ENCODE measurements at places on chromosomes 13 and 19. TPM values are rescaled to one million over a fixed set of nuclear protein-coding genes. Genes with fewer than 3 reads are reported as not detected.

GRCh38 chr13:47437406-47437805 lies 540.6 kb upstream of the HTR2A start:
- DNase-seq: no peak

- no peak for DNase-seq
Observed at GRCh38 chr13:105502193-105502592, 1033.3 kb downstream of the EFNB2 start.

DNA sequence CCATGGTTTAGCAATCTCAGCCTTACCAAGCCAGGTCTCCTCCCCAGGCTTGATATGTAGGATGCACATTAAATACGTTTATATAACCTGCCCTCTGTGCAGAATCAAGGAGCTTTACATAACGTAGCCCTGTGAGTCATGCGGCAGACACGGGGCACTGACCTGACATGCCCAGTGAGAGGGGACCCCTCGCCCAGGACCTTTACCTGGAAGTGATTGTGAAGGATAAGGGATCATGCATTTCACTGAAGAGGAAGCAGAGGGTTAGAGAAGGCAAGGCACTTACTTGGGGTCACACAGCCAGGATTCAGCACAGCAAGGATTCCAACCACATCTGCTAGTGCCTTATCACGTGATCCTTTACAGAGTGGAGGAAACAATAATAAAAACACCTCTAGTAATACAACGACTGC lies 18.9 kb upstream of the FOSB start:
- no peak for DNase-seq

DNA sequence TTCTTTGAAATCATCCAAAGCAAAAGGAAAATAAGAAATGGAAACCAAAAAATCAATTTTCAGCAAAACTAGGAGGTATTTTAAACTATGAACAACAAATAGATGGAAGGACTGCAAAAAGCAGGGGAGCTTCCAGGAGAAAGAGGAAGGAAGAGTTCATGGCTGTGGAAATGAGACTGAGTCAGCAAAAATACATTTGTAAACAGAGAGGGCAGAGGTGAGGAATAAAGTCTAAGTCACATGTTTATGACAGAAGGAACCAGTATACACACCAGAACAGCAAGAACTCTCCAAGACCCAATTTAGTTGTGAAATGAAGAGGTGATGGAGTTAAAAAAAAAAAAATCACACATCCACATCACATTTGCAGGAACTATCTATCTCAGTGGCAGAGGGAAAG lies 69.6 kb downstream of the RNASEH2B start:
- no peak for DNase-seq

DNA sequence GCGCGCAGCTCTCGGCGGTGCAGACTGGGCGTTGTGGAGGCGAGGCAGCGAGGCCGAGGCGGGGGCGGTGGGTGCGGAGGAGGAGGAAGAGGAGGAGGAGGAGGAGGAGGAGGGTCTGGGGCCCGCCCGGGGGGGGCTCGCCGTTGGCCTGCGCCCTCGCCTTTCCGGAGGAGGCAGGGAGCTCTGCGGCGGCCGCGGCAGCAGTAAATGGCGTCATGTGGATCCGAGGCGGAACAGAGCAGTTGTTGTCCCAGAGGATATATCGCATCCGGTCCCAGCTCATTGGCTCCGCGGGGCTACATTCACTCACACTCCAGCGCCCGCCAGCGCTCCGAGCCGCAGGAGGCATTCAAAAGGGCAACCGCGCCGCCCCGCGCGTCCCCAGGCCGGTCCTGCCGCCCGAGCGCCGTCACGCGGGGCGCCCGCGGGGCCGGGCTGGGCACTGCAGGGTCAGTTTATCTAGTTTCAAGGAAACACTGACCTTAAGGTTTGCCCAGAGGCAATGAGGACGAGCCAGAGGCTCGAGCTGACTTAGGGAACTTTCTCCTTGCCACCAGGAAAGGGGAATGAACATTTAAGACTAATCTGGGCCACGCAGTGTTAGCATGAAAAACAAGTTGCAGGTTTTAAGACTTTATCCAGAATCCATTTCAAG lies at the start of gene SPRY2:
Gene SPRY2, minus strand, starts transcription at position 26 of the 655 bp plus-strand sequence. CDS start 3,421 bp downstream, outside the sequence.
- DNase-seq: peak; percentile 97

Gene RASL11A
- 11.5 TPM for total RNA-seq

Gene FIZ1
- 21.6 TPM for total RNA-seq

- no peak for DNase-seq
Observed at GRCh38 chr19:55579766-55580621, 654 bp downstream of the ZNF579 start.

GRCh38 chr13:34941436-34941834 lies 635 bp upstream of the NBEA start:
- DNase-seq: no peak

Gene DBP
- total RNA-seq: 11.5 TPM

DNA sequence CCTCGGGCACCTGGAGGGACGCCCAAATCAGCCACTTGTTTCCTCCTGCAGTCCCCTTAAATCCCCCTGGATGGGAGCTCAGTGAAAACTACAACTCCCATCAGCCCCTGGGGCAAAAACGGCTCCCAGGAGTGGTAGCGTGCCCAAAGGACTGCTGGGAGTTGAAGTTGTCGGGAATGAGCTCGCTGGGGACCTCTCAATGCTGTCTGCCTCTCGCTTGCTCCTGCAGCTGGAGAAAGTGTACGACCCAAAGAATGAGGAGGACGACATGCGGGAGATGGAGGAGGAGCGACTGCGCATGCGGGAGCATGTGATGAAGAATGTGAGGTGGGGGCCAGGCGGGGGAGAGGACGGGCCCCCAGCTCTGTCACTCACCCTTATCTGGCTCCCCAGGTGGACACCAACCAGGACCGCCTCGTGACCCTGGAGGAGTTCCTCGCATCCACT lies 14.7 kb upstream of the DHDH start:
- no peak for DNase-seq

GRCh38 chr19:7575434-7576040 lies 20.1 kb upstream of the CAMSAP3 start:
- no peak for DNase-seq

DNA sequence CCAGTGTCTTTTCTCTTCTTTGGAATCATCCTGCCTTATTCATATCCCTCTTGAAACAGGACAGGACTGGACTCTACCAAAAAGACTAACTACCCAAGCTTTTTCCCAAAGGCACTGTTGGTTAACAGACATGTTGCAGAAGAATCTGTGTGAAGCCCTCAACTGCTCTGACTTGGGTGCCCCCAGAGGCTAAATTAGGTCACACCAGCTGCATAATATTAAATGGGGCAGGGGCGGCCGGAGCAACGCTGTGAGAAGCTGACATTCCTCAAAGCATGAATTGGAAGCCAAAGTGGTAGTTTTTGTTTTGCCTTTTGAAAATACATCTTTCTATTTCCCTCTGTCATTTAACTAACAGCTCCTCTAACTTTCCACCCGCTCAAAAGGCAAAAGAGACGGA lies 185.9 kb downstream of the LHFPL6 start:
- DNase-seq: no peak

DNA sequence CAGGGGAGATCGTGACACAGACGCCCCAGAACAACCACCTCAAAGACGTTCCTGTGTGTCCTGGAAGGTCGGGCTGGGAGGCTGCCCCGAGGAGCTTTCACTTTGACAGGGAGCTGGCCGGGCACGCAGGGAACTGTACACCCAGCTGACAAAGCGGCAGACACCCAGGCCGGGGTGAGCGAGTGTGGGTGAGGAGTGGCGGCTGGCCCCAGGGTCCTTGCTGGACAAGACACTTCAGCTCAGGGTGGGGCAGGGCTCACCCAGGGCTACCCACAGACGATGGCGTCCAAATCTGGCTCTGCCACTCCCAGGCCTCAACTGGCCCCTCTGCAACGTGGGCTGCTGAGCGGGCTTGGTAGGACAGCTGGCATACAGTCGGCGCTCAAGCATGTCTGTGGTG lies 2.0 kb downstream of the FGF22 start:
- DNase-seq: peak; percentile 76

- no peak for DNase-seq
Observed at GRCh38 chr19:5166262-5166661, 174.3 kb downstream of the PTPRS start.

- DNase-seq: no peak
Observed at GRCh38 chr13:42959615-42960014, 32.4 kb downstream of the EPSTI1 start.

Gene CKM
- not detected for total RNA-seq

Gene ADGRL1
- total RNA-seq: 29.0 TPM

Gene IZUMO4
- total RNA-seq: 61.8 TPM

- no peak for DNase-seq
Observed at GRCh38 chr13:59527500-59527899, 636.2 kb downstream of the DIAPH3 start.

DNA sequence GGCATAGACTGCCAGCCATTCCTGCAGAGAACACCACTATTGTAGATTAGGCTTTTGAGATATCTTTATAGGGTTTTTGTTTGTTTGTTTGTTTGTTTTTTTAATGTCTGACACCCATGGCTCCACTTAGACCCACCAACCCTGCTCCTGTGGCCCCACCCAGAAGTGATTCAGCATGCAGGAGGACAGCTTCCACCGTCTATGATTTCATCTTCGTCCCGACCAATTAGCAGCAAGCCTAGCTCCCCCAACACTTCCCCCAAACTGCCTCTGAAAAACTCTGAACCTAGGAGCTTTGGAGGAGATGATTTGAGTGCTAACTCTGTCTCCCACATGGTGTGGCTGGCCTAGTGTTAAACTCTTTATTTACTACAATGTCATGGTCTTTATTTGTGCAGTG lies 108.3 kb upstream of the RXFP2 start:
- DNase-seq: no peak

DNA sequence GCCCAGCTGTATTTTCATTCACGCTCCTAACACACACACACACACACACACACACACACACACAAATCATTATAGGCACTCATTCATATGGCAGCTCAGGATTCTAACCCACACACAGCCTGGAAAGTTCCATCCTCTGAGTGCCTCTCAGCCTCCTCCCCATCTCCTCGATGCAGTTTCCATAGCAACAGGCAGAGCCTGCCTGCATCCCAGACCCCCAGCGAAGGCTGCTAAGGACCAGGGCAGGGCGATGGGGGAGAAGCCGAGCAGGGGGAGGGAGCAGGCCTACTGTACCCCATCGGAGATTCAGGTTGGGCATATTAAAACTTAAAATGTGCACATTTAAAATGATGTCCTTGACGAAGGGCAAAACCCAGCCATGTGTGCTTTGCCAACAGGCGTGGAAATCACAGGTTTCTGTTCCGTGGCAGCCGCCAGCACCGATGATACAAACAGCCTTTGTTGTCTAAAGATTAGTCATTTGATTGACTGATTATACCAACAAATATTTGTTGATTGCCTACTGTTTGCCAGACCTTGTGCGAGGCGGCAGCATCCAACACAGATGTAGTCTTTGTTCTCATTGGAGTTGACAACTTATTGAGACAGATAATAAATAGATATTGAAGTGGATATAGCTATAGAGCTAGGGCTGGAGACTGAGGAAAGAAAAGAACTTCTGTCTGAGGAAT lies 43.8 kb upstream of the USP29 start:
- no peak for DNase-seq

Gene SPINT2
- total RNA-seq: 192 TPM

- DNase-seq: peak; percentile 88
Observed at GRCh38 chr13:50529154-50529882, 314.2 kb downstream of the DLEU7 start.

Gene SLITRK1
- total RNA-seq: not detected

Gene ZNF560
- not detected for total RNA-seq

- DNase-seq: no peak
Observed at GRCh38 chr19:29650772-29651387, 14.4 kb upstream of the PLEKHF1 start.

Gene CAMSAP3
- 63.9 TPM for total RNA-seq

Gene ZNF264
- total RNA-seq: 43.9 TPM

Gene SYT5
- not detected for total RNA-seq

Gene ZNF492
- 0.30 TPM for total RNA-seq

DNA sequence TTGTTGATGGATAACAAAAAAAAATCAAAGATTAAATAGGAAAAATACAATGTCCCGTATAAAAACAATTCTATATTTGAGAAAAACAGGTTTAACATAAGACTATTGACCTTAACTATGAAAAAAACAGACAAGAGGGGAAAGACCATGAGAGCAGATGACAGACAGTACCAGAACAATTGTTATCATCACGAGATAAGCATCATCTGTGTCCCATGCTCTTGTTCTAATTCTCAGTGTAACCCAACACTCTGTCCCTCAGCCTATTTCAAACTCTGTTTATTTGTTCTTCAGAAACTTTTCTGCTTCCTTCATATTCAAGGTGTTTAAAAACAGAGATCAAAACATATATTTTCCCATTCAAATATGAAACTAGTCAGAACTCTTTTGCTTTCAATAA lies 216.4 kb downstream of the PCDH9 start:
- DNase-seq: no peak

- no peak for DNase-seq
Observed at GRCh38 chr19:42452590-42452989, 9.8 kb upstream of the CXCL17 start.

DNA sequence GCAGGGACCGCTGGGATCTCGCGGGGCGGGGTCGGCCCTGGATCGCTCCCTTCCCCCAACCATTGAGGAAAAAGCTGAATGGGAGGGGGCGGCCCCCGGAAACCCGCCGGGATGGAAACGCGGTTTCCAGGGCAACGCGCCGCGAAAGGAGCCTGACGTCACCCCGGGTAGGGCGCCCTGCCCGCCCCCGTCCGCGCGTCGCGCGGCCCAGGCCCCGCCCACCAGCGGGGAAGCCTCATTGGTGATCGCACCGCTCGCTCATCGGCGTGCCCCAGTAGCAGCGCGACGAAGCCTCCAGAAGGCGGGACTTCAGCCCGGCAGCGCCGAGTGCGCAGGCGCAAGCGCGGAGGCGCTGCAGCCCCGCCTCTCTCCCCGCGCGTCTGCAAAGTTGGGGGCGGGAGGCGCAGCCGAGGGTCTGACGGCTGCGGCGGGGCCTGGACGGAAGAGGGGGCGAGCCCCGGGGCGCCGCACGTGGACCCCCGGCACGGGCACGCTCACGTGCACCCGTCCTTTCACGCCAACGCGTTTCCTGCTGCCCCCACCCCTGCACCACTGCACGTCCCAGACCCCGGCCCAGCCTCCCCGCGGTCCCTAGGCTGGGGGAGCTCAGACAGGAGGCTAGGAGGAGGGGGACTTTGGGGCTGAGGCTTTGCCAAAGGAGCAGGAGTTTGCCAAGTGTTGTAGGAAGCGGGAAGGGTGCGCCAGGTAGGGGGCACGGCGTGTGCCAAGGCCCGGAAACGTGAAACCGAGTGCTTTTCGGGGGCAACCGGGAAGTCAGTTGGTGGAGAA lies 8.2 kb upstream of the CIRBP start:
- peak; percentile 97 for DNase-seq

DNA sequence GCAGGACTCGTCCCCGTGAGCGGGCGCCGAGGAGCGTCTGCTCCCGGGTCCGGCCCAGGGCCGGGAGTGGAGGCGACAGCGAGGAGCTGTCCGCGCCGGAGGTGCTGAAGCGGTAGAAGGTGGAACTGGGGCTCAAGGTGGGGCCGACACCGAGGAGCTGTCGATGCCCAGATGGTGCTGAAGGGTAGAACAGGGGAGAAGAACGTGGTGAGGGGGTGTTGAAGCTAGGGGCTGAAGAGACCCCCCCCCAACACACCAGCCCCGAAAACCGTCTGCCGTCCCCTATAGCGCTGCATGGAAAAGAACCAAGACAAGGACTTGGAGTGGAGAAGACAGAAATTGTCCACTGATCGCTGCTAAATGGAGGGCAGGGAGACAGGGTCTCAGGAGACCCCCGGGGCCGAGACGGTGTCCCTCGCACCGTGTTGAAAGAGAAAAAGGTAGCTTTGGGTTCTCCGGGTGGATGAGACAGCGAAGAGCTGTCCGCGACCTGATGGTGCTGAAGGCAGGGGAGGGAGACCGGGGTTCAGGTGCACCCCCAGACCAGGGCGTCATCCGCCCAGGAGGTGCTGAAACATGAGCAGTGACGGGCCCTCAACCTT lies 7.1 kb upstream of the PDE4C start:
- DNase-seq: peak; percentile 41

Gene ZNF568
- 4.8 TPM for total RNA-seq

- no peak for DNase-seq
Observed at GRCh38 chr13:110457361-110457760, 104.2 kb downstream of the RAB20 start.

Gene KLF5
- total RNA-seq: 64.6 TPM
